ENCODE measurements at places on chromosomes 4 and X.

DNA sequence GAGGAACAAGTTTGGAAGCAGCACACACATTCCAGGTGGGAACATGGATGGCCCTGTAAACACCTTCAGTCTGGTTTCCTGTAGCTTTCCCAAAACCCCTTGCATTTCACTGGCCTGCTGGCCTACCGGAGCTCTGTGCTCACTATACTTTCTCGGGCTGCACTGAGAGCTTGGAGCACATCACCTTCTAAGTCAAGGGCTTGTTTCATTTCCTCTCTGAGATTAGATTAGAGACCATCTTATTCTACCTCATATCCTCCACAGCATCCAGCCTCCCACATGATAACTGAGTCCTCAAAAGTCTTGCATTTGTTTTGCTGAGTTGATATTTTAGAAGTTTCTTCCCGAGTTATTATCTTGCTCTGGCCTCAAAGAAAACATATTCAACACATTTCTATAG is 147.7 kb downstream of the RASL11B start:
- no peak for DNase-seq

DNA sequence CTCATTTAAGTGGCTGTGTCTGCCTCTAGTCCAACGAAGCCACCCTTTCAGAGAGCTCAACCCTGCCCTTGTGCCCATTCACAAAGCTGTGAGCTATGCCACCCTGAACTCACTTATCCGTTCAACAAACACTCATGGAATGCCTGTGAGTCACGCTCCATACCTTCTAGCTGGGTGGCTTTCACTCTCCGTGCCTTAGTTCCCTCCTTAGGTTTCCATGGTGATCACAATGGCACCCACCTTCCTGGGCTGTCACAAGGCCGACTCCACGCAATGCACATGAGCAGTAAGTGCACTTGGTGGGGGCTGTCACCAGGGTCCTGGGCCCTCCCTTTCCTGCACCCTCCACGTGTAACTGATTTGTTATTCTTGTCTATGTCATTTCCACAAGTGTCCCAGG is 37.2 kb upstream of the PPP2R2C start:
- DNase-seq, result no peak

DNA sequence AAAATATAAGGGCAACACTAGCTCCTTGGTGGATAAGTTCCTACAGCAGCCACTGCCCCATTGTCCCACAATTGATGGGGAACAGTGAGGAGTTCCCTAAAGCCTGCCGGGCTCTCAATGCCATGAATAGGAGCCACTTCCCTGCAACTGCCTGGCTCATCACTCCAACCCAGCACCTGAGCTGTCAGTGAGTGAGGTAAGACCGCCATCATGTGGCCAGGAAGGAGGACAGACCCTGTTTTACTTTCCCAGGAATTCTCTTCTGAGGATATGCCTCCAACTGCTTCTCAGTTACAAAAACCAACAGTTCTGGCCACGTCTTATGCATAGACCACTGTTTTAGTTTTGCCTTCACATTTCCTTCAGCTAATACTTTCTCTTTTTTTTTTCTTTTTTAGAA is 45.5 kb downstream of the SRPX start:
- no peak for DNase-seq

GRCh38 chrX:133633162-133633561 is 217.9 kb upstream of the GPC4 start:
- DNase-seq, result no peak

DNA sequence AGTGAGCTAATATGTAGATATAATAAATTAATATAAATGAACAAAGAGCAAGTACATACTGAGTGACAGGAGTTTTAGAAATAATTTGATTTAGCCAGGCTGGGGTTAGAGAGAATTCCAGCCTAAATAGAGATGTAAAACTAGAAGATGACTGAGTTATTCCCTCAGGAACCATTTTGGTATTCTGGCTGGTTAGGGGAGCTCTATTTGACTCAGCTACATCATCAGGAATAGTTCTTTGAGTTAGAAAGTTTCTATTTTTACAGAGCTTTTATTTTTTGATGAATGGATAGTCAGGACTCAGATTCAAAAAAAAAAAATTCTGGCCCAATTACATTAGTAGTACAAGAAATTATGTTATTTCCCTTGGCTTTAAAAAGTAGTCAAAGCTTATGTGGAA is 180.4 kb upstream of the MID1 start:
- DNase-seq, result no peak

DNA sequence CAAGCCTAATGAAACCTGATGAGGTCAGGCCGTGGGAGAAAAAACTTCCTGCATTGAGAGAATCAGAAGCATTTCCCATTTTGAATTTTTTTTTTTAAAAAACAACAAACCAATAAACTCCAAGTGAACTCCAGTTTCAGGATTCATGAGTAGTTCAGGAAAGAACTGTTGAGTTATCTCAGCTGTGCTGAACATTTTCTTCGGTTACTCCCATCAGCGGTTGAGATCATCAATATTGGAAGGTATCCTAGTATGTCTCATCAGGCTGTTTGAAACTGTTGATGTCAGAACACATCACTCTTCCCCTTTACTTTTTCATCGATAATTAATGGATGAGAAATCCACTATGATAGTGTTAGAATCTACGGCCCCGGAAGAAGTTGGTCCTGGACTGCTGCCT is 82.4 kb upstream of the ADGRG2 start:
- DNase-seq, result no peak

DNA sequence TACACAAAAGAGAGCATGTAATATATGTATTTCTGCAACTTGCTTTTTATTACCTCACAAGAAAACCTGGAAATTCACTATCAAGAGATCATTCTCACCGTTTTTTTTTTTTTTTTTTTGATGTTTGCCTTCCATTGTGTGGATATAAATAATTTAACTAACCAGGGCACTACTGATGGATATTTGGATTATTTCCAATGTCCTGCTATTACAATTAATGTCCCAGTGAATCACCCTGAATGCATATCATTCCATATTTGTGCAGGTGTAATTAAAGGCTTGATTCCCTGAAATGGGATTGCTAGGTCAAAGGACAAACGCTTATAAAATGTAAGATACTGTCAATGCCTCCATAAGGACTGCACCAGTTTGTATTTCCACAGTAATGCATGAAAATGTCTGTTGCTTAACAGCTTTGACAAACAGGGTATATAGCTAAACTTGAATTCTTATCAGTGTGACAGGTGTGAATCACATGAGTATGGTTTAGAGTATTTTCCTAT is 87.8 kb downstream of the NCAPG start:
- DNase-seq, result no peak

- DNase-seq, result no peak
Measured at GRCh38 chr4:8435656-8436121, 4.8 kb downstream of the ACOX3 start.

GRCh38 chr4:13455411-13455810 is 28.7 kb downstream of the RAB28 start:
- DNase-seq, result no peak

- no peak for DNase-seq
Measured at GRCh38 chr4:56690393-56690792, 9.3 kb upstream of the HOPX start.

GRCh38 chr4:151824656-151825055 is 63.8 kb upstream of the GATB start:
- no peak for DNase-seq

DNA sequence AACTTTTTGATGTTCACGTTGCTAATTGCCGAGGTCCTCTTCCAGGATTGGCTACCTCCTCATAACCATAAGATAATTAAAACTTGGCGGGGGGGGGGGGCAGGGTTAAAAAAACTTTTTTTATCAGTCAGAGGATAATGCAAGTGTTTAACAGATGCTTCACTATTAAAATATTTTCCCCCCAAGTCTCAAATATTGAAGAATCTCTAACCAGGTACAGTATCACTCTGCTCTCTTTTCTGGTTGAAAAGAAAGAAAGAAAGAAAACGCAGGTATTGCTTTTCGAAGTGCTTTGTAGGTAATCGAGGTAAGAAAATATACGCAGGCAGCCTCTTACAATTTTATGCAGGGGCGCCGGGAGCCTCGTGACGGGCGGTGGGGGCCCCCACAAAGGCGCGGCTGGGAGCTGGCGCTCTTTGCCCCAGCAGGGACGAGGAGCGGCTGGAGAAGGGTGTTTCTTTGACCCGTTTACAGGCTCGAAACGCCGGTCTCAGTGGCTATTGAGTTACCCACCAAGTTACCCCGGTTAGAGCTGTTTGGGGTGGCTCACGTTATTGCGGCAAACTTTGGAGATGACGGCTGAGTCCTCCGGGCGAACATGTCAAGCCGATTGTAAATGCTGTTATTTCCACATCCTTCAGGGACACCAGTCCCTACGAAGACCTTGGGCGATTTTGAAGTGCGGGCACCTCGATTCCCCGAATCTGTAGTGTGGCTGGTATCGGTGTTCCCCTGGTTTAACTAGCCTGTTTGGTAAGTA is 477 bp upstream of the HAND2 start:
- no peak for DNase-seq

GRCh38 chr4:25299476-25300203 is 12.9 kb upstream of the ZCCHC4 start:
- DNase-seq, result no peak

GRCh38 chr4:150673793-150674192 is 91.8 kb downstream of the MAB21L2 start:
- peak; percentile 67 for DNase-seq

DNA sequence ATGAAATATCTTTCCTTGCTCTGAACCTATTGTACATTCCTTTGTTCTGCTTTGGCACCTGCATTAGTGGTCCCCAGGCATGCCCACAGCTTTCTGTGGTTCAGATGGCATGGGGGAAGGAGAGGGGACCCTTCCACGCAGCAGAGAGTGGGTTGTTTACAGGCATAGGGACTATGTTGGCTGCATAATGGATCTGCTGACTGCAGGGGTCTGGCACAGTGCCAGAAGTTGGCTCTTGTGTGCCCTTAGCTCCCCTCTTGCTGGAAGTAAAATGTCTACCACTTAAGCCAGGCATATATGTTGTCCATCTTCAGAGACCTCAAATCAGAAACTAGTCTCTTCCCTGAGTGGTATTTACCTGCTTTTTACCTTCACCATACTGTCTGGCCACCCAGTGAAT is 651.9 kb upstream of the PCDH7 start:
- no peak for DNase-seq

DNA sequence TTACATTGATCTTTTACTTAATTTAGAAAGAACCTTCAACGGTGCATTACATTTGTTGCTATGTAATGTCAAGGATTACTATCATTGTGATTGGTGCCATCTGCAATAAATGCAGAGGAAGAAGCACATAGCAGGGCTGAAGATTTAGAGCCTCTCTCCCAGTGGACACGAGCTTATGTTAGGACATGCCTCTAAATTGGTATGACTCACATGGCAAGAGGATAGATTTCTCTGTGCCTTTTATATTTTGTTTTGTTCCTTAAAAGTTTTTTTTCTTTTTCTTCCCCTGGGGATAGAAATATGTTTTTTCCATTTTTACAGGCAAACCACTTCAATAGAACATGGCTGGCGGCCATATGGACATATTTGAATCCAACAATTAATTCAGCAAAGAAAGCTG is 205.0 kb upstream of the HAND2 start:
- DNase-seq, result no peak

DNA sequence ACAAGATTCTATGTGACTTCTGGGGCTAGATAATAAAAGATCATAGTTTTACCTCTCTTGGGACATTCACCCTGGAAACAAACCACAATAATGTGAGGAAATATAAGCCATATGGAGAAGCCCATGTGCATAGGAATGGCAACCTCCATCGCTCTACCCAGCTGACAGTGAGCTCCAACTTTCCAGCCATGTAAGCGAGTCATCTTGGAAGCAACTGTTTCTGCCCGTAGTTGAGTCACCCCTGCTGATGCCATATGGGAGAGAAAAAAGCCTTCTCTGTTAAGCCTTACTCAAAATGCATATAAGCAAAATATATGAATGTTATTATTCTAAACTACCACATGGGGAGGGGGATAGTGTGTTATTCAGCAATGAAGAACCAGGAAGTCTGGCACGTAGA is 31.4 kb upstream of the RELL1 start:
- DNase-seq, result peak; percentile 59

DNA sequence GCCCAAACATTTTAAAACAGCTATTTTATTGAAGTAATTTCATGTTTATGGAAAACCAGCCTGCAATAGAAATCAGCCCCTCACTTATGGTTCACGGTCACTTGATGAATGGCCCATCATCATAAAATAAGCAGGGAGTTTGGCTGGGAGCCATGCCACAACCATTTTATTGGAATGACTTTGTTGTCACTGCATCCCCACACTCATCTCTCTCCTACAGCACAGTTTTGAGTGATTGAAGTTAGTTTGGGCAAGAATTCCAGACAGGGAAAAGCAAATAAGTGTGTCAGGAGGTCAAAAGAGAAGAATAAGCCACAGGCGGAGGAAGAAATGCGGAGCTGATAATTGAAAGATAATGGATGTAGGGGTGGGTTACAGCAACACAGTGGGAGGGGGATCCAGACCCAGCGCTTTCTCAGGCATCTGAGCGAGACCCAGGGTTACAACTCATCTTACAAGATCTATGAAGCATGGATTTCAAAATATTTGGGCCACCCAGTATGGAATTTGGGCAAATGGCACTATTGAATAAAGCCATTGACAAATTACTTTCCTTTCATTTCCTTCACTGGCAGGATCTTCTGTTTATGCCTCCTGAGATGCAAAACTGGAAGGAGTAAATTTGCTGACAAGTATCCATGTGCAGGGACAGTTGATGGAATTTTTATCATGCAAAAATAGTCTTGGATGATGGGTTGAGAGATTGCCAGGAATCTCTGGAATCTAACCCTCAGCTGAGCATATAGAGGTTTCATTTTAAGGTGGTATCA is 100.8 kb downstream of the SHROOM3 start:
- no peak for DNase-seq

DNA sequence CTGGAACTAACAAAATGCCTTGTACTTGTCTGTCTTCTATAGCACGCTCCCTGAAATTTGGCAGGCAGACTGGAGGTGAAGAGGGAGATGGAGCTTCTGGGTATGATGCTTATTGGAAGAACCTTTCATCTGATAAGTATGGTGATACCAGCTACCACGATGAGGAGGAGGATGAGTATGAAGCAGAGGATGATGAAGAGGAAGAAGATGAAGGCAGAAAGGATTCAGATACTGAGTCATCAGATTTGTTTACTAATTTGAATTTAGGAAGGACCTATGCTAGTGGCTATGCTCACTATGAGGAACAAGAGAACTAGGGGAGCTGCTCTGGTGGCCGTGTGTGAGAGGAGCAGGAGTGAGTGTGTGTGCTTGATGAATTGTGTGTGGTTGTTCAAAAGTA is 13.0 kb downstream of the ZNF330 start:
- DNase-seq, result no peak
